ENCODE measurements at places on chromosomes 5 and 9. TPM values are rescaled to one million over a fixed set of nuclear protein-coding genes. Genes with fewer than 3 reads are reported as not detected.

DNA sequence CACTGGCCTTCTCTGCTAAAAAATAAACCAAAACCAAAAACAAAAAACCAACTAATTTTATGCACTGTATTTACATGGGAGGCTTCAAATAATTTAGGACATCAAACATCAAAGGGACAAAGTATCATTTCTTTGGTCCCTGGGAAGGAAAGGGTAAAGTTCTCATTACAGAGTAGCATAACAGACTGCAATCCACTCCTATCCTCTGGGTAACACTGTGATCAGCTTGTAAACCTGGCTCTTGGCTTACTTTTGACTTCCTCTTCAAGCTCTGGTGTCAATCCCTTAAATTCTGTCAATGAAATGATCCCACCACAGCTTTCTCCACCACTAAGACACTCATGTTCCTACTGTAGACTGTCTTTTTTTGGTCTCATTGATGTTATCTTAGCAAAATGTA is 69.8 kb upstream of the VCAN start:
- DNase-seq = no peak

GRCh38 chr9:114216081-114216480 is 60.7 kb downstream of the COL27A1 start:
- no peak for DNase-seq

GRCh38 chr5:132392978-132393825 is 23.7 kb downstream of the SLC22A5 start:
- no peak for DNase-seq

Gene FBP2
- total RNA-seq = not detected

GRCh38 chr9:27053369-27054022 is 48.0 kb upstream of the LRRC19 start:
- DNase-seq = peak; percentile 79

Gene PLCXD3
- total RNA-seq = not detected

- no peak for DNase-seq
These were observed 420.8 kb upstream of the GRAMD2B start for GRCh38 chr5:126002222-126002897.

GRCh38 chr5:170144286-170145023 is 38.8 kb downstream of the FOXI1 start:
- no peak for DNase-seq

Gene AMBP
- 4.4 TPM for total RNA-seq

- DNase-seq = no peak
These were observed 8.6 kb downstream of the PDCD1LG2 start for GRCh38 chr9:5518937-5519319.

- DNase-seq = no peak
These were observed 1342.4 kb upstream of the DMAC1 start for GRCh38 chr9:9142001-9142400.

GRCh38 chr9:106930477-106930876 is 67.5 kb downstream of the ZNF462 start:
- no peak for DNase-seq

GRCh38 chr5:112143690-112144089 is 275.4 kb downstream of the EPB41L4A start:
- no peak for DNase-seq

Measured in HT-29 (cell line).